ENCODE measurements at places on chromosomes 16 and 17.
A peak's percentile ranks its signal among the peaks of the same experiment; 100 is the strongest.

GRCh38 chr16:47734987-47735594 is 274.0 kb downstream of the PHKB start:
- no peak for DNase-seq

DNA sequence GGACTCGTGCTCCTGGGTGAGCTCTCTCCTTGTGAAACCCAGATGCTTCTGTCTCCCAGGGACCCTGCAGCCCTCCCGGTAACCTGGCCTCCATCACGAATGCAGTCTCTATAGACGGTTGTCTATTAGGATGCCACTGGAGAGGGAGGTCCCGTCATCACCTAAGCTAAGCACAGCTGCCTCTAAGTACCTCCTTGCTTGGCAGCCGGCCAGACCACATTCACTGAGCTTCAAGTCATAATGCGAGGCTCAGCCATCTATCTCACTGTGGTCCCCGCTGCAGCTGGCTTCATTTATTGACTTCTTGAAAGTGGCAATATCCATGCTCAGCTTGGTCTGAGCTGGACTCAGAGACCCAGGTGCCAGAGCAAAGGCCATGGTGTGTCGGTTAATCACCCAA is 74.5 kb upstream of the HSBP1 start:
- no peak for DNase-seq

- peak; percentile 81 for DNase-seq
These were observed 103.4 kb downstream of the ZNF778 start for GRCh38 chr16:89320782-89321501.

- no peak for DNase-seq
These were observed 261.5 kb downstream of the SEC14L1 start for GRCh38 chr17:77402159-77402731.

- DNase-seq, result no peak
These were observed 211.4 kb downstream of the BCAS3 start for GRCh38 chr17:60888812-60889709.

DNA sequence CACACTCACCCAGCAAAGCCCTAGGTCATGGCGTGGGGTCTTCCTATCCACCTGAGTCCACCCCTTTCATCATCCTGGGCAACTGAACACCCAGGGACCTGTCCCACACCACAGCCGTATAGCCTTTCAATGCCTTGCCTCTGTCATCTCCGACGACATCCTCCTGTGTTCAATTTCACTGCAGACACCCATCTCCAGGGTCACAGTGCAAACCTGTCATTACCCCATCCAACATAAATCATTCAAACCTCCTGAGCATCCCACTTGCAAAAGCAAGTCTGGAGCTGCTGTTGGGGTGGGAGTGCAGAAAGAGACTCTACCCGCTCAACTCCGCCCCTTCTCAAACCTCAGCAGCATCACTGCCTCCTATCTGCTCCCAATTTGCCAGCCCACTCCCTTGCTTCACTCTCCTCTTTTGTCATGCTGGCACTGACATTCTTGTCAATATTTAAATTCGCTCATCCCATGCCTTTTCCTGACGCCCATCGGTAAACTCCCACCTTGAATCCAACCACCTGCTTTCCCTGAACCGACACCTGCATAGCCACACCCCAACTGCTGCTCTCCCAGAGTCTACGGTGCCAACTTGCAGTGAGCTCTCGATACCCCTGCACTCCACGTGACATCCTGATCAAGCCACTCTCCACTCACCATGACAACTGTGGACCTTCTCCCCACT is 37.0 kb downstream of the MARF1 start:
- DNase-seq, result no peak

DNA sequence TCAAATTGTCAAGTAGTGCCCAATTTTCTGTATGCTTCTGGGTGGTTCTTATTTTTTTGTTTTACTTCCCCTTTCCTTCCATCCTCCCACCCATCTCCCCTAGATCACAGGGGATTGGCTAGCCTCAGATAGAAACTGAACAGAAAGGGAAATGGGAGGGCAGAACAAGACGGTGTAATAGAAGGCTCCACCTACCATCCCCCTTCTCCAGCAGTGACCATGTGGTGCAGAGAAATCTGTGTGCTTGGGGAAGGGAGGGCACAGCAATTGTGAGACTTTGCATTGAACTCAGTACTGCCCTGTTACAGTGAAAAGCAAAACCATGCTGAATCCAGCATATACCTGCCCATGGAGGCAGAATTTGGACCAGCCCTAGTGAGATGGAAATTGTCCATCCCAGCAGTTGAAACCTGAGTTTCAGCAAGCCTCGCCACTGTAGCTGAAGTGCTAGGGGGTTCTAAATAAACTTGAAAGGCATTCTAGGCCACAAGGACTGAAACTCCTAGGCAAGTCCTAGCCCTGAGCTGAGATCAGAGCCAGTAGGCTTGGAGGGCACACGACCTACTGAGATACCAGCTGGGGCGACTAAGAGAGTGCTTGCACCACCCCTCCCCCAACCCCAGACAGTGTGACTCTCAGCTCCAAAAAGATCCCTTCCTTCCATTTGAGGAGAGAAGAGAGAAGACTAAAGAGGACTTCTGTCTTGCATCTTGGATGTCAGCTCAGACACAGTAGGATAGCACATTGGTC is 5.2 kb downstream of the SLFN11 start:
- DNase-seq, result no peak

GRCh38 chr17:9725575-9725974 is 65.8 kb downstream of the DHRS7C start:
- no peak for DNase-seq

DNA sequence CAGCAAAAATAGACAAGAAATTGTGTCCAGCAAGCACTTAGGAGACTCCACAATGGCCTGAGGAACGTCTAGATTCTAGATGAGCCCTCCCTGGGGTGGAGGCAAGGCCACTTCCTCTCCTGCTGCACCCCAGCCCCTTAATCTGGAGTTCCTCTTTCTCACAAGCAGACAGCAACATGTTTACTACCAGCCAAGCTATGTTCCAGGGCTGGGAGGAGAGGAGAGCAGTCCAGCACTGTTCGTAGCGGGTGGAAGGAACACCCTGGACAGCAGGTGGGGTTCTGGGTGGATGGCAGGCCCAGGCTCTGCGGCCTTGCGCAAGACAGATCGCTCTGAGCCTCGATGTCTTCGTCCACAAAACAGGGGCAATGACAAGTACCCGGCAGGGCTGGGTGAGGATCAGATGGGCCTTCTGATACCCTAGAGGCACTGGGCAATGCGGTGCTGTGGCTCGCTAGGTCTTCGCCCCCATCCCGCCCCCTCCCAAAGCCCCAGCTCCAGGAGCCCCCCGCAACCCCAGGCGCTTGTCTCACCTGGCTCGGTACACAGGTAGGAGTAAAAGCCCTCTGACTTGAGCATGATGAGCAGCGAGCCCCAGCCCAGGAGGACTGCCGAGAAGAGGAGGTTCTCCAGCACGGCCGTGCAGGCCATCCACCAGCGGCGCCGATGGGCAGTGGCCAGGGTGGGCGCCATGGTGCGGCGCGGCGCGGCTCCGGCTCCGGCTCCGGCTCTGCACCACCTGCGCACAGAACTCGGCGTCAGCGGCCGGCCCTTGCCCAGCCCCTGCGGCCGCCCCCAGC is 1.3 kb downstream of the SLC43A2 start:
- peak; percentile 64 for DNase-seq

DNA sequence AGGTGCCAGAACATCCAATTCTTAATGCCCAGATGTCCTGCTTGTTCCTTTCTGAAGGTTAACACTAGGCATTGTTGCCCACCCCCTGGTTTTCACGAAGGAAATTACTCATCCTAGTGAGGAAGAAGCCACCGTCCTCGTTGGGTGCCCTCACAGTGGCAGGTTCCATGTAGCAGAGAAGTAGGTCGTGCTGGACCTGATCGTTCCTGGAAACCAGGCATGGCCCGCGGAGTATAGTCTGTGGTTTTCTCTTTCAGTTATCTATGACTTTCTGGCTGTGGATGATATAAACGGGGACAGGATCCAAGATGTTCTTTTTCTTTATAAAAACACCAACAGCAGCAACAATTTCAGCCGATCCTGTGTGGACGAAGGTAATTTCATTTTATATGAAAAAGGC is 16.5 kb downstream of the RGS11 start:
- no peak for DNase-seq

- DNase-seq, result peak; percentile 80
These were observed 67.9 kb downstream of the N4BP1 start for GRCh38 chr16:48542020-48542473.

DNA sequence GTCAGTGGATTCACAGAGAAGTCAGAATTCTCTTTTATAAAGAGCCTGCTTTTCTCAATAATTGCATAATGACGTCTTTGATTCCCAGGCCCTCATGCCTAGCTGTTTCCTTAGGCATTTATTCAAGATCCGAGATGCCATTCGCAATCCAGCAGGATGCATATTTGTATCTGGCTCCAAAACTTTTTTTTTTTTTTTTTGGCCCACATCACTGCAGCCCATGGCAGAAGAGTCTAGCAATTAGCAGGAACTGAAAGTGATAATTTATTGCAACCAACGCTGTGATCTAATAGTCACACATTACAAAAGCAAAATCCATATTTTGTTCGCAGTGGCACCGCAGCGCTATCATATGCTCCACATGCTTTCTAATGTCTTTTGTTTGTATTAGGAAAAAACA is 503.4 kb downstream of the MAF start:
- no peak for DNase-seq

DNA sequence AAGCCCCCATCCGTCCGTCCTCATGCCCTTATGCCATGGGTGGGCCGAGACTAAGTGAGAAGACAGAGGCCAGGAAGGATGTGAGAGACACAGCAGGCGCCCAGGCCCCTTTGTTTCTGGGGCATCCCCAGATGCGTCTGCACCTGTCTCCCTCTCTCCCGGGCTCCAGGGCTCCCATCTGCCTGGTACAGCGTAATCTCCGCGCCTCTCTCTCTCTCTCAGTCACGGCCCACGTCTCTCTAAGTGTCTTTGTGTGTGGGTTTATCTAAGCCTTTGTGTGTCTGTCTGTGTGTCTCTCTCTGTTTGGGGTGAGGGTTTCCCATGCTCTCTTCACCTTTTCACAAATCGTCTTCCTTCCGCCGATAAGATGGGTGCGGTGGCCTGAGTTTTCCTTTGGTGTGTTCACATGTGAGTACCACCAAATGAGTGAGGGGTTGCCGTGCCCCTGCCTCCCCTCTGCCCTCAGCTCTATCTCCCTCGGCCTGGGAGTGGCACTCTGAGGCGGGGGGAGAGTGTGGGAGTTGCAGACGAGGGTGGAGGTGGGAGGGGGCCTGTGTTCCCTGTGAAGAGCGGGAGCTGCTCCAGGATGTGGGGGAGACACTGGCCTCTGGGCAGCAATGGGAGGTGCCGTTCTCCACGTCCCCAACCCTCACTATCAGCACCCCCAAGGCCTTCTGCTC is 25.8 kb upstream of the ABCC3 start:
- no peak for DNase-seq

DNA sequence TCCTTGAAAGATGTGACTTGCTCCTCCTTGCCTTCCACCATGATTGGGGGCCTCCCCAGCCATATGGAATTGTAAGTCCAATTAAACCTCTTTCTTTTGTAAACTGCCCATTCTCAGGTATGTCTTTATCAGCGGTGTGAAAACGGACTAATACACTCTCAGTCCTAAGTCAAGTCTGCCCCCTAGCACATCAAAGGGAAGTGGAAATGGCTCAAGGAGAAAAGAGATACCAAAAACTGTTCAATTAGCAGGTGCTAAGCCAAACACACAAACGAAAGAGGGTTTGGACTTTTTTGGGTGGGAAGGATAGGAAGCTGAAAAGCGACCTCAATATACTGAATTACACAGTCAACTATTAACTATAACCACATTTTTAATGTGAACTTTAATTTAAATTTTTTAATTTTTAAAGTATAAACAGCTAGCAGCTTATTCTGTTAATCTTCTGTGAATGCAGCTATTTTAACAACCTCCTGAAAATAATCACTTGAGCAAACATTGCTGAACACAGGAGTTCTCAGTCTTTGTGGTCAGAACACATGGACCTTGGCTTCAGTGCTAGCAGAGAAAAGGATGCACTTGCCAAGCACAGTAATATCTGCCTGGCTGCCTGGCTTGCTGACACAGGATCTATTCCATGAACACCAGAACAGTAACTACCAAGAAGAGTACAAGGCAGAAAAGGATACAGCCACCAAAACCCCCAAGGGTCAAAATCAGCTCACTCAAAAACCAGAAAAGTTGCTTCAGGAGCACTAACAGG is 10.9 kb downstream of the ZNF18 start:
- DNase-seq, result peak; percentile 21

GRCh38 chr17:64369007-64369893 is 21.4 kb downstream of the PECAM1 start:
- DNase-seq, result no peak

DNA sequence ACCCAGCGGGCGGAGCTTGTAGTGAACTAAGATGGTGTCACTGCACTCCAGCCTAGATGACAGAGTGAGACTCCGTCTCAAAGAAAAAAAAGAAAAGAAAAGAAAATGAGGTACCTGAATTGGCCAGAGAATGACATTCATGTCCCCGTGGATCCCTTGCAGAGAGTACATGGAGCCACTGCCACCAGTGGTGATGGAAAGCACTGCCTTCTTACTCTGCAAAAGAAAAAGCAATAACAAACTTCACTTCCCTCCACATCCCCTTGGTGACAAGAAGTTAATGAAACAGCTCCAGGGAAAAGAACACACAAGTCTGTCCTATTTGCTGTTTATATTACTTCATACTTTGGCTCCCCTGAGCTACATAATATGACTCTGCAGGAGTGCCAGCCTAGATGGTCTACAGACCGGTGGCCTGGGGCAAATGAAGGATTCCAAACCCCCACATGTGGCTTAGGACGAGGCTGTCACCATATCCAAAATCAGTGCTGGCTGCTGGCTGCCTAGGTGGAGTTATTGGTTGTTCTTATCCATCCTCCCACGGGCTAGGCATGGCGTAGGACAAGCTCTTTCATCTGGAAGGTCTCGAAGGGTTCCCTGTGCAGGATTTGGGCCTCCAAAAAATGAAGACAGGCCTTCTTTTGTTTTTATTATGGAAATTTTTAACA is 13.3 kb downstream of the NQO1 start:
- DNase-seq, result no peak

DNA sequence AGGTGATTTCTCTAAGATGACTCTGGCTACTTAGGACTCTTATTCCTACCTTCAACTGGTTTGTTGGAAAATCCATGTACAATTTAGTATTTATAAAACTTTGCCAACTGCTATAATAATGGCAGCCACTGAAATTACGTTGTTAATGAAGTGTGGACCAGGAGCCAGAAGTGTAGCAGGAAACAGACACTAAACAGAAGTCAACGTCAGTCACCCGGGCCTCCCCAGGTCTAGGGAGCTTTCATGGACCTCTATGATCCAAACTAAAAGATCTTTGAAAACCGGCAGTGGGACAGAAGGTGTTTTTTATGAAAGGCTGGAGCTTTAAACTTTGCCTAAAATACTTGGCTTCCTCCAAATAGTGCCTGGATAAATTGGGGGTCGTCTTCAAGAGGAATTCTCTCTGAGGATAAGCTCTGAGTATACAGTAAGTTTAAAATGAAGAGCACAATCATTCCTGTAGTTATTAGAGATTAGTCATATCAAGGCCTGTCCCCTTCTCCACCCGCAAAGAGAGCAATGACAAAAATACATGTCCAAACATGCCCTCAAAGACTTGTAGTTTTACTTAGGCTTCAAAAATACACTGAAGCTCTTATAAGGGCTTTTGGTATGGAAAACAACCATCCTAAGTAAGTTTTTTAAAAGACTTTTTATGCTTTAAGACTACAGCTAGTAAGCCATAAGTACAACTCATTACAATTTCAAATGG is 34.6 kb downstream of the DCUN1D3 start:
- DNase-seq, result no peak

GRCh38 chr17:3794557-3795389 is 6.2 kb downstream of the ITGAE start:
- DNase-seq, result peak; percentile 43

- no peak for DNase-seq
These were observed 12.4 kb downstream of the MPRIP start for GRCh38 chr17:17054636-17055035.

GRCh38 chr17:76297436-76297835 is 10.6 kb downstream of the QRICH2 start:
- DNase-seq, result no peak

All from right cardiac atrium (tissue), 5 donors.